ENCODE measurements at places on chromosomes 13 and 19. TPM values are rescaled to one million over a fixed set of nuclear protein-coding genes. Genes with fewer than 3 reads are reported as not detected.

GRCh38 chr19:14048443-14049153, 13.3 kb downstream of the PALM3 start:
- peak; percentile 17 for DNase-seq

DNA sequence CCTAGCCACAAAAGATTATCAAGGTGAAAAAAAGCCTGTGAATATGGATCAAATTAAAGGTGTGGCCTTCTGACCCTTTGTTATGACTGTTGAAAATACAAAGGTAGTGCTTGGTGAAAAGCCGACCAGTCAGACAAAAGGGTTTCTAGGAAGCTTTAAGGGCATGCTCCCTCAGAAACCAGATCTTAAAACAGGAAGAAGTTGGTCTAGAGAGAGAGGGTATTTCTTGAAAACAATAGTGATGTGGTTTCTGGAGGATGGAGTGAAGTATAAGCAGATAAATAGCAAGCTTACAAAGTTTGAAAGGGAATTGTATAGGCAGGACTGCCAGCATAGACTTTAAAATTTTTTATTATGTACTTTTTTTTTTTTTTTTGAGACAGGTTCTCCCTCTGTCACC, 5.0 kb upstream of the EID2 start:
- DNase-seq: no peak

DNA sequence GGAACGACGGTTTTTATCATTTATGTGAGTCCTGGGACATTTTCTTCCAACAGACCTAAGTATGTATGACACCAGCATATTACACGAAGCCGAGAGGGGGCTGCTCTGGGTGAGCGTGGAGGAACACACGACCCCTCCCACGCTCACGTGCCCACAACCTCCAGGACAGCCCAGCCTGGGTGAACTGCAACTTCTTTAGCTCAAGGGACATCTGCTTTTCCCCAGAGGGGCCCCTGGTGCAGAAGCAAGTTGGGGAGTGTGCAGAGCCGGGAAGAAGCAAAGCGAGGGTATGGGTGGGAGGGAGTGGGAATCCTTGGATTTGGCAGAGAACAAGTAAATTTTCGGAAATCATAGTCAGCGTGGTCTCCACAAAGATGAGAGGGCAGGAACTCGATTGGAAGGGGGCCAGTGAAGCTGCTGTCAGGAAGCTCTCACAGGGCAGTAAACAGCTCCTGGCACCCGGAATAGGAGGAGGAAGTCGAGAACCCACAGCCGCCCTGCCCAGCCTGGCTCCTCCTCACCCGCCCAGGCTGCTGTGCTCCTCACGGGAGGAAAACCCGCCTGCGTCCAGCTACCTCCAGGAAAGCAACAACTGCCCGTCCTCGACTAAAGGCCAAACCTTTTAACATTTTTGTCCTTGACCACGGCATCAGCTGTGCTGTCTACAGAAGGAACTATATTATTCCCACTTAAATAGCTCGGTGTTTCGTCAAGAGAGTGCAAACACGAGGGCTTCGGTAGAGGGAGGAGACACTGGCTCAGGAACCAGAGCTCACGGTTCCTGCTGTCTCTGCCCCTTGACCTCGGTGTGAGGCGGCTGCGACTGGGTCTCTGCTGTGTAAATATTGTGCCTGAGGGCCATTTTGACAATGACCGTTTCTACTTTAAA, 17.2 kb upstream of the CFAP97D2 start:
- DNase-seq: no peak

DNA sequence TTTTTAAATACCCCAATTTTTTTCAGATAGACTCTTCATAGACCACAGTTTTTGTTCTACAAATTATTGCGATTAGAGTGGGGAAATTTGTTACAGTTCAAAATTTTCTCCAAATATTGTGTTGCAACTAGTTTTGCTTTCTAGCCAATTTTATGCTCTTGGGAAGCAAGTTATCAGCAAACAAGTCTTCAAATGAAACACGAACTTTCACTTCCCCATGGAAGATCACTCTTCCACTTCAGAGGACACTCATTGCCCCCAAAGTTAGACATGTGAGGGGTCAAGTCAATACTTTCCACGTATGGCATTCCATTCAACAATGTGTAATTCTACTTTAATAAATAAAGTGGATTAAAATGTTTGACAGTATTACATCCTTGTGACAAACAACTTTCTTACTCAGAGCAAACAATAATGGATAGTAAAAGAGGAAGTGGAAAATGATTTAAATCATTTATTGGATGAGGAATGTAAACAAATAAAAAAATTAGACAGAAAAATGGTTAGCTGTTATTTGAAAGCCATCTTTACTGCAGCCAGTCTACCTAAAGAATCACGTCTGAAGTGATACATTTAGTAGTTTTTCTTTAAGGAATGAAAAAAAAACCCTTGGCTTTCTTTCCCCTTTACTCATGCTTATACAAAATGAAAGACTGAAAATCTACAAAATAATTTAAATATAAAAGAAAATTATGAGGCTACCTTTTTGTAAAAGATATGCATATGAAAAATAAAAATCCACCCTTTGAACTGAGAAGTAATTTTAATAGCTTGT, 41.2 kb upstream of the TNFSF11 start:
- DNase-seq: no peak

DNA sequence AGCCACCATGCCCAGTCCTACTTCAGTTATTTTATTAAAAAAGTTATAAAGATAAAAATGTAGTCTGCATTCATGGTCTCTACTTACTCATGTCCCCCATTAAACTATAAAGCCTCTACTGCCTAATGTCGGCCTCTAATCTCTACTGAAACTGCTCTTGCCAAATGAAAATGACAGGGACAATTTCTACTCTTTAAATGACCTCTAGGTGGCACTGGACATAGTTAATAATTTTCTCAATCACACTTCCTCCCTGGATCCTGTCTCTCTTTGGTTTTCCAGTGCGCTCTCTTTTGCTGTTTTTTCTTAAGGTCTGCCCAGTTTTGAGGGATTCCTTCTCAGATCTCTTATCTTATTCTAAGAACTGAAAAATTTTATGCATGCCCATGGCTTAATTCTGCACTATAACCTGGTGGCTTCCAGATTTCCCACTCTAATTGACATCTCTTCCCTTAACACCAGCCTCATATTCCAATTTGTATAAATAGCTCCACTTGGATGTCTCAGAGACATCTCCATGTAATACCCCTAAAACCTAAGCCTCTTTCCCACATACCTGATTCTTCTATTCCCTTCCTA, 54.3 kb downstream of the MTMR6 start:
- DNase-seq: peak; percentile 38

DNA sequence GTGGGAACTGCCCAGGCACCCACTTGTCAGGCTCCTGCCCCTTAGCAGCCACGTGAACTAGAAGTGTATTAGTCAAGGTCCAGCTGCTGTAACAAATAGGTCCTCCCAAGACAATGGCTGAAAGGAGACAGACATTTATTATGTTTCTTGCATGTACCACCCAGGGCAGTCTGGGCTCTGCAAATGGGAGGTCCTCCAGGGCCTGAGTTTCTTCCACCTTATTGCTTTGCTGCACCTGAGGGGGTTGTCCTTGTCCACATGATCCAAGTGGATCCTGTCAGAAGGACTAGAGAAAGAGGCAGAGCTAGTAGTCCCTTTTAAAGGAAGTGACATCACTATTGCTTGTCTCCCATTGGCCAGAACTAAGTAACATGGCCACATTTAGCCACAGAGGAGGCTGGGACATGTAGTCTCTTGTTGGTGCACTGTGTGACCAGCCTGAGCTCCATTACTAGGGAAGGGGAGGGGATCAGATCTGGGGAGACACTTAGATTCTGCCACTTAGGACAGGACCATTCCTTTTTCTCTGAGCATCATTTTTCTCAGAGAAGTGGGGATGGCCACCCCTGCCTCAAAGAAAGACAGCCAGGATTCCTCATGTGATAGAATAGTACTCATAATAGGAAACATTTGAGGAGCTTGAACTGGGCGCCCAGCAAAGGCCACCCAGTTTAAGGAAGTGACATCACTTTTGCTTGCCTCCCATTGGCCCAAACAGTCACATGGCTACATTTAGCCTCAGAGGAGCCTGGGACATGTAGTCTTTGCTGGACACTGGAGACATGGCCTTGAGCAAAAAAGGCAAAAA, 15.1 kb downstream of the CC2D1A start:
- DNase-seq: no peak

- no peak for DNase-seq
Measured at GRCh38 chr19:43983544-43983911, 460 bp upstream of the ZNF155 start.

- no peak for DNase-seq
Measured at GRCh38 chr19:54152878-54153524, 6.5 kb downstream of the LENG1 start.

- no peak for DNase-seq
Measured at GRCh38 chr13:36509369-36509768, 77.1 kb downstream of the CCNA1 start.

- no peak for DNase-seq
Measured at GRCh38 chr13:92150606-92151005, 752.2 kb downstream of the GPC5 start.

Gene MED26
- total RNA-seq: 4.5 TPM

Gene SIAH3
- total RNA-seq: not detected

Gene PRR19
- not detected for total RNA-seq

Gene SLC10A2
- not detected for total RNA-seq
